Femur (tissue), 1 donor: ENCODE measurements at places on chromosomes 5 and 9.

DNA sequence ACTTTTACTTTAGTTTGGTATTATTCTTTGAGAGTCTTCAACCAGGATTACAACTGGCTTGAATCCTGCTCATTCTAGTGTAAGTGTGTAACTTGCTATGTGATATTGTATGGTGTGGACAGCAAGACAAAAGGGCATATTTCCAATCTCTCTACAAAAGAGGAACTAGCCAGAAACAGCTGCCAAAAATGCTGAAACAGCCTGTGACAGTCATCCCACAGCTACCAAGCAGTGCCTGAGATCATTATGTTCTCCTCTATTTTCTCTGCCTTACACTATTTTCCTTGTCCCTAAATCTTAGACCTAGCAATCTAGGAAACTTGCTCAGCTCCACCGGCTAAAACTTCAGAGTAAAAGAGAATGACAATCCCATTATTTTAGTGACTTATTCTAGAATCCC is 42.8 kb downstream of the WDR41 start:
- no peak for DNase-seq

- no peak for DNase-seq
These were observed 97.9 kb downstream of the EFNA5 start for GRCh38 chr5:107572715-107573368.

- DNase-seq: peak; percentile 62
These were observed 100.4 kb downstream of the TTLL11 start for GRCh38 chr9:121992571-121993212.

- peak; percentile 34 for DNase-seq
These were observed 113.5 kb downstream of the SMARCA2 start for GRCh38 chr9:2128618-2129017.

- DNase-seq: no peak
These were observed 3.0 kb upstream of the SMC2 start for GRCh38 chr9:104091116-104091515.

- no peak for DNase-seq
These were observed 15.2 kb downstream of the WDR36 start for GRCh38 chr5:111107371-111107770.

DNA sequence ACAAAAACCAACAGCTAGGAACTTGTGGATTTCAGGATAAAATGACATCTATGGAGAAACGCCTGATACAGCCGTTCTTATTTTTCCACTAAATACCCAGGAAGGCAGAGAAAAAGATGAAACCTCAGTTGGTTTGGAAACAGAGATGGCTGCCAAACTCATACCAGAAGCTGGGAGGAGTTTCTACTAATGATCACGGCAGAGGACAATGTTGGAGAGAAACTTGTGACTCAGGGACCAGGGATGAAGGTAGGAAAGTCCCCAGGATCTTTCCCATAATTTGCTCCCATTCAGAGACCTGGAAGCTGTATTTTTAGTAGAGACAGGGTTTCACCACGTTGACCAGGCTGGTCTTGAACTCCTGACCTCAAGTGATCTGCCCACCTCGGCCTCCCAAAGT is 187.1 kb upstream of the IER5L start:
- DNase-seq: no peak

- no peak for DNase-seq
These were observed 46.6 kb upstream of the GABRP start for GRCh38 chr5:170736966-170737365.

- DNase-seq: no peak
These were observed 145.6 kb downstream of the FBXL7 start for GRCh38 chr5:15645381-15646160.

DNA sequence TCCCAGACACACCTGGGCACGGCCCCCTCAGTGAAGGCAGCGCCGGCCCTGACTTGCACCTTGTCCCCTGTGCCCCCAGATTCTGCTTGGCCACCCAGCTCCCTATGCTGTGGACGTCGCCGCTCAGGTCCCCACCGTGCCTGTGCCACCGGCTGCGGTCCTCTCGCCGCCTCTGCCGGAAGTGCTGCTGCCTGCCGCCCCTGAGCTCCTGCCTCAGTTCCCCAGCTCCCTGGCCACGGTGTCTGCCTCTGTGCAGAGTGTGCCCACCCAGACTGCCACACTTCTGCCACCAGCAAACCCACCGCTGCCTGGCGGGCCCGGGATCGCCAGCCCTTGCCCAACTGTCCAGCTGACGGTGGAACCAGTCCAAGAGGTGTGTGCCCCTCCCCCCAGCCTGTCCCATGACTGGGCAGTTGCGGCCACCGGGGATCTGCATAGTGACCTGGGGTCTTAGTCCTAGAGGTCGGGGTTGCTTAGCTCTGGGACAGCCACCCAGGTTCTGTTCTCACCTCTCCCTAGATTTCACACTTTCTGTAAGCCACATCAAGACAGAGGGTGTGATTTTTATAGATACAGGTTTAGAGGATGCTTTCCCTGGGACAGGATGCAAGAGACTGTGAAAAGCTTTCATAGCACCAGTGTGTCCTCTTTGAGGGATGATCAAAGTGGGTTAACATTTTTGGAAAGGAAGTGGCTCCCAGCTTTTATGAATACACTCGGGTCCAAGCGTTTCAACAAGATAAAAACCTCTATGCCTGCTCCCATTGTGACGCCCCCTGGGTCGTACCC is 78.0 kb downstream of the WNK2 start:
- DNase-seq: peak; percentile 14

DNA sequence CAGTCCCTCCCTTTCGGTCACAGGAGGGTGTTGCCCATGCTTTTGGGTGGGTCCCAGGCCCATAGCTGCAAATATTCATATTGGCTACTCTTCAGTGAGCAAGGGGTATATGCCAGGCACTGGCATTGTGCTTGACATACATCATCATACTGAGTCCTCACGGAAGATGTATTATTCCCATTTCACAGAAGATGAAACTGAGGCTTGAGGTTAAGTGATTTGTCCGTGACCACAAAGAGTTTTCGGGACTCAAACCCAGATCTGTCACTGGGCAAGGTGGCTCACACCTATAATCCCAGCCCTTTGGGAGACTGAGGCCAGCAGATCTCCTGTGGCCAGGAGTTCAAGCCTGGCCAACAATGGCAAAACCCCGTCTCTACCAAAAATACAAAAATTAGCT is 6.5 kb upstream of the FGFR4 start:
- DNase-seq: no peak
